ENCODE measurements at places on chromosomes 2 and 18.

GRCh38 chr18:10032331-10033015 is 118.7 kb downstream of the VAPA start:
- peak; percentile 84 for DNase-seq

DNA sequence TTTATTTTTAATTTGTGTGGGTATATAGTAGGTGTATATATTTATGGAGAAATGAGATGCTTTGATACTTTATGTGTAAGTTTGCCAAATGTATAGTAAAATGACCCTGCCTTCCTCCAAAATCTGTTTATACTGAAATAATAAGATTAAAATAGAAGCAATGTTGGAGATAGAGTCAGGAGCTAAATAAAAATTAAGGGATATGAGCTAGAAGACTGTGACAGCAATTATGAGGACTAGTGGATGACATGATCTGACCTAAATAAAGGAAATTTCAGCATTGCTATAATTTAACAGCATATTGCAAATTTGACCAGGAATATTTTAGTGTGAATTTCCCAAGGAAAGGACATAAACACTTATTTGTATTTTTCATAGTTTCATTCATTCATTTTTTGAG is 60.7 kb downstream of the ITGB6 start:
- no peak for DNase-seq

GRCh38 chr2:141490886-141491285 is 639.9 kb downstream of the LRP1B start:
- DNase-seq, result no peak

DNA sequence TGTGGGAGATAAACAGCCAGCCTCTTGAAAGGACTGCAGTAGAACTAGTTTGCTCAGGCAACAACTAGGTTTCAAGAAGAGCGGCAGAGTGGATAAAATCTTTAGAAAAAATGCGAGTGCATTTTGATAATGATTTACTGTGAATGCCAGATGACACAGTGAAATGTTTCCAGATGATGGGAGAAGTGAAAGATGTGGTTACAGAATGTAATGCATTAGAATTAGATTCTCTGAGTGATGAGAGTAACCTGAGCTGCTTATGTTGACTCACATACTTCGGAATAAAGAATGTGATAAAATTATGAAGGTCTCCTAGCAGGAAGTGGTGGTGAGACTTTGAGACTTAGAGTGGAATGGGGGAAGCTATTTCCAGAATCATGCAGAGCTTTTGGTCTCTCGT is 184.3 kb downstream of the GULP1 start:
- no peak for DNase-seq

DNA sequence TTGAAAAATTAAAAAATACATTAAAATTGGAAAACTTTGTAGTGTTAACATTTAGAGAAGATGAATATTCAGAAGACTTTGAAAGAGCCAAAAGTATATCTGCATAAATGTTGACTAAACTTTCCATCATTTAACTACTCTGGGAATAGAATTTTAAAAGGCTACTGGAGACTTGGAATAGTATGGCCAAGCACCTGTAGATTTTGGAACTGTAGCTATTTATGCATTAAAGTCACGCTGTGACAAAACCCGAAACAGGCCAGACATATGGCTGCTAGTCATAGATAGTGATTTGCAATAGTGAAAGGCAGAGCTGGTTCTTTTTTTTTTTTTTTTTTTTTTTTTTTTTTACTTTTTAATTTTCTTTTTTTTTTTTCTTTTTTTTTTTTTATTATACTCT is 396.0 kb downstream of the SOCS6 start:
- DNase-seq, result no peak

DNA sequence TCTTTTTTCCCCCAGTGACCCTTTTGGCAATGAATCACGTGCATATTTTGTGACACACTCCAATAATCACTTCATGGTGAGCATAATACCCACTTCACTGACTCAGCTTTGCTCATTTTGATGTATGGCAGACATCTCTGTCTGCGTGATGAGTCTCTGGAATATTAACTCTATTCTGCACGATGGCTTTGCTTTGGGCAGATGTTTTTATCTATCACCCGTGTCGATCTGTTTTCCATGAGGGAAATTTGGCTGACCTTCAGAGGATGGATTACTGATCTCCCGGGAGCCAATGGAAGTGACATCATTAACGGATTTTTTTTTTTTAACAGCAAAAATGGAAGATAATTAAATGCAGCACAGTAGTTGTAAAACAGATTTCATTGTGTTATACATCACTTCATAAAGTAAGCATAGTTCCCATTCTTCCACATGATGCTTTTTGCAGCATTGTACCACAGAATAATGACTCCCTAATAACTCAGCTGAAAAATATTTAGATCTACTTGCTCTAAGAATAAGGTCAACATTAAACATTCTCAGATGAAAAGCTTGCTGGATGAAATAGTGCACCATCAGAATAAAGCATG is 29.8 kb downstream of the CDC42EP3 start:
- DNase-seq, result no peak

DNA sequence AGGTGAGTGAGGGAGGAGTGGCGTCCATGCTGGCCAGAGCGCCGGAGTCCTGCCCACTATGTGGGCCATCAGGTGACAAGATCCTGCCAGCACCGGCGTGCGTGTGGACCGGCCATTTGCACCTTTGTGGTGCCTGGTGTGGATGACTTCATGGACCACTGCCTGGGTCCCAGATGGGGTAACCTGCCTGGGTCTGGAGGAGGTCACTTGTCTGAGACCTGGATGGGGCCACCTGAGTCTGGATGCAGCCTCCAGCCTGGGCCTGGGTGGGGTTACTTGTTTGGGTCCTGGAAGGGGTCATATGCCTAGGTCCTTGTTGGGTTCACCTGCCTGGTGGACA is 299.6 kb downstream of the NDUFA10 start:
- DNase-seq, result peak; percentile 45

GRCh38 chr2:148989882-148990493 is 48.5 kb upstream of the LYPD6B start:
- peak; percentile 72 for DNase-seq

DNA sequence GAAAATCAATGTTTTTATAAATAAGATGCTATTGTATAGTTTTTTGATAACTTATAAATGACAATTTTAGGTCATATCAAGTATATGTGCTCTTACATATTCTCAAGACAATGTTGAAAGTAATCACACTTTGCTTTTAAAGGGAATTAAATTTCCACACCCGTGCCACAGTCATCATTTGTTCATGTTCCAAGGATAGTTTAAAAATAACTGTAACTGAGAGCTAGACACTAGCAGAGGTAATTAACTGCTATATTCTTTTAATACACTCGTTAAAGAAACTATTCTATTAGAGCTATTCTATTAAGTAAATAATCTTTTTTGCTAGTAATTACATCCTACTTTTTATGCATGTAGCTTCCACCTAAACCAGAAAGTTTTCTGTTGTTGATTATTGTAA is 18.0 kb downstream of the GEN1 start:
- no peak for DNase-seq

DNA sequence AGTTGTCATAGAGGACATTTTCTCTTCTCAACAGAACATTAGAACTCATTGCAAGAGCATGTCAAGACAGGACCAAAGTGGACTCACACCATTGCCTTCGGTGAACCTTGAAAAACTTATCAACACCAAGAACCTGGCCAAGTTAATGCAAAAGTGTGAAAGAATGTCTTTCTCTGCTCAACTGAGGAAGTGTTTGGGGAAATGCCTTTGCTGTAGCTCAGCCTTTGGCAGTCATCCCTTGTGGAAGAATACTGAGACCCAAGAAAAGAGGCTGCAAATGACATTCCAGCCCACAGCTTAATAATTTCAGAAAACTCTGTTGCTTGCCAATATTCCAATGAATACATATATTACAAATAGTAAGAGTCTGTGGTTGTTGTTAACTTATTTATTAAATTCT is 728.8 kb upstream of the PIK3C3 start:
- no peak for DNase-seq

DNA sequence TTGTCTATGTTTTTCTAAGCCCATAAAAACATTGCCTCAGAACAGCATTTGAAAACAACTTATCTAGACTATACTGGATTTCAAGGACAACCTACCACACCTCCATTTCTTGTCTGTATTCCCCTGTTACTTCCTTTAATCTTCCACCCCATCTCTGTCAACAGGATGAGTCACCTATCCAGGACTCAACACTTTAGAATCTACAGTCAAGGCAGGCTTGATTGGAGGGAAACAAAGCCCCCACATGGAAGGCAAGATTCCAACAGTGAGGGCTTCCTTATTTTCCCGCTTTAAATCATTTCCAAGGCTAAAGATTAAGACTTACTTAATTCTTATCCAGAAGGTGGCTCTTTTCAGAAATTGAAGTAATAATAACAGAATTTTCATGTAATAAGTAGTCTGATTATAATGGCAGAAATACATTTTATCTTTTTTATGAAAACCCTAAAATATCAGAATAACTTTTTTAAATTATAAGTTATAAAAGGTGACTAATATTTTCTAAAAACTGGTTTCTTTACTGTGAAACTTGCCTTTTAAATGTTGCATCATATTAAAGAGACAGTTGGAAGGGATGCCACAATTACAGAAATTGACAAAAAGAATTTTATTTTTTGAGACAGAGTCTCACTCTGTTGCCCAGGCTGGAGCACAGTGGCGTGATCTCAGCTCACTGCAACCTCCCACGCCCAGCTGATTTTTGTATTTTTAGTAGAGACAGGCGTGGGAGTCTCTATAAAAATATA is 138.7 kb upstream of the CCDC150 start:
- DNase-seq, result no peak

GRCh38 chr18:49406863-49407262 is 53.6 kb downstream of the DYM start:
- DNase-seq, result no peak

DNA sequence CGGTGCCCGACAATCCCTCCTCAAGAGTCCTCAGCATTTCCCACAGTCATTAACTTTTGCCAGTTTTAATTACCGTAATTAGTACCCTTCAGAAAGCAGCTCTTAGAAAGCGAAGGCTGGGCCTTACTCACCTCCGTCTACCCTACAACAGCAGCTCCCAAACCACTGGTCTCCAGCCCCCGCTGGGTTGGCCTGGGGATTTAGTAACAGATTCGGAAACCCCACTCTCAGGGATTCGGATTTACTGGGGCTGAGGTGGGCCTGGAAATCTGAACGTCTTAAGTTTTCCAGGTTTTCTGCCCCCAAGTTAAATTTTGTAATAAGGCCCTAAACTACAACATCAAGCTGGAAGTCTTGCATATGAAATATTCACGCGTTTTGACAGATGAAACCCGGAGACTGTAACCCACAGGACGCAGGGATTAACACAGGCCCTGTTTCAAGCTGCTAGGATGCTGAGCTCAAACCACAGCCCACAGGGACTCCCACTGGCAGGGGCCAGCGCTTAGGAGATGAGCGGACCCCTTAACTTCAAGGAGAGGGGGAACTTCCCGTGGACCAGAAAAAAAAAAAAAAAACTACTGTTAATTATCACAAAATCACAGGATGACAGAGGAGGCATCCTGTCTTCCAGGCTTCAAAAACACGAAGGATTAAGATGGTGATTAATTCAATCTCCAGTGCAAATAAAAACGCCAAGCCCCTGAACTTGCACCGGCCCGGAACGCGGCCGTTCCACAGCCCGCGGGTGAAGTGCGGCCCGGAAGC is 985 bp downstream of the ILKAP start:
- peak; percentile 67 for DNase-seq

GRCh38 chr18:2651981-2652380 is 3.5 kb upstream of the SMCHD1 start:
- DNase-seq, result no peak

GRCh38 chr2:103437161-103437560 is 675.3 kb downstream of the TMEM182 start:
- DNase-seq, result no peak

GRCh38 chr2:26223018-26223417 is 21.4 kb downstream of the HADHA start:
- DNase-seq, result no peak

DNA sequence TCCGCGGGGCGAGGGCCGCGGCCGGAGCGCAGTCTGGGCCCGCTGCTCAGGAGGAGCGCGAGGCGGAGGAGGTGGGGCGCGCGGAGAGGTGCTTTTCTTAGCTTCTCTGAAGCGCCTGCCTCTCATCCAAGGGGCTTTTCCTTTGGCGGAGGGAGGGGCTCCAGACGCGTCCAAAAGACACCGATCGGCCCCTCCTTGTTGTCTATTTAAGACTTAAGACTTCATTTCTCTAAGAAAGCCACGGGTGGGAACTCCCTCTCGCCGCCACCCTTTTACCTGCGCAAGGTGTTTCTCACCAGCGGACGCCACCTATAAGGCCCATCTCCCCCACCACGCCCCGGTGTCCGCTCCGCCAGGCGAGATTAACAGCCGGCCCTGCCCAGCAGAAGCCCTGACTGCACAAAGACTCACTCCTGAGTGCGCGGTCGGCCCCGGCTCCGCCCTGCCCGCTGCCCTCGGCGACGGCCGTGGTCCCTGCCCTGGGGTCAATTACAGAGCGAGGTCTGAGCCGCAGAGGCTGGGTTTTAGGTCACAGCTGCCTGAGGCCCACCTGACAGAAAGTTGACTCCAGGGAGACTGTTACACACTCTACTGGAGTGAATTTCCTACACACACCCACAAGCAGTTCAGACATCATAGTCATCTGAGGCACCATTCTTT is at the start of gene DSC2:
DSC2 (minus strand) TSS at position 397 of the 660 bp plus-strand sequence. CDS start 450 bp downstream, outside the sequence.
- DNase-seq, result peak; percentile 90

DNA sequence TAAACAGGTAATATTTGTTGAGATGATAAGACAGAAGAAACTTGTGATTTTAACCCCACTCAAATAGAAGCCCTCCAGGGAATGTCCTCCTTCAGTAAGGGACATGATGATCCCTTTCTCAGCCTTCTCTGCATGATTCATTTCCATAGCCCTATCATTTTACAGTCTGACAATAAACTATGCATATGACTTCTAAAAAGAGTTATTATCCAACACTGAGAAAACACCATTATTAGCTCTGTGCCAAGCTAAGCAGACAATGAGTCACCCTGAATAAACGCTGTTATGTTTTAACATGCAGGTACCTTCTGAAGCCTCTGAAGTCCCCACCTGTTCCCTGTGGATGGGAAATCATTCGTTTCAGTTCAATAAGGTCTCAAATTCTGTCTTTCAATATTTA is 54.7 kb downstream of the DTNB start:
- no peak for DNase-seq

- peak; percentile 18 for DNase-seq
Observed at GRCh38 chr18:58761241-58761969, 90.1 kb downstream of the MALT1 start.

DNA sequence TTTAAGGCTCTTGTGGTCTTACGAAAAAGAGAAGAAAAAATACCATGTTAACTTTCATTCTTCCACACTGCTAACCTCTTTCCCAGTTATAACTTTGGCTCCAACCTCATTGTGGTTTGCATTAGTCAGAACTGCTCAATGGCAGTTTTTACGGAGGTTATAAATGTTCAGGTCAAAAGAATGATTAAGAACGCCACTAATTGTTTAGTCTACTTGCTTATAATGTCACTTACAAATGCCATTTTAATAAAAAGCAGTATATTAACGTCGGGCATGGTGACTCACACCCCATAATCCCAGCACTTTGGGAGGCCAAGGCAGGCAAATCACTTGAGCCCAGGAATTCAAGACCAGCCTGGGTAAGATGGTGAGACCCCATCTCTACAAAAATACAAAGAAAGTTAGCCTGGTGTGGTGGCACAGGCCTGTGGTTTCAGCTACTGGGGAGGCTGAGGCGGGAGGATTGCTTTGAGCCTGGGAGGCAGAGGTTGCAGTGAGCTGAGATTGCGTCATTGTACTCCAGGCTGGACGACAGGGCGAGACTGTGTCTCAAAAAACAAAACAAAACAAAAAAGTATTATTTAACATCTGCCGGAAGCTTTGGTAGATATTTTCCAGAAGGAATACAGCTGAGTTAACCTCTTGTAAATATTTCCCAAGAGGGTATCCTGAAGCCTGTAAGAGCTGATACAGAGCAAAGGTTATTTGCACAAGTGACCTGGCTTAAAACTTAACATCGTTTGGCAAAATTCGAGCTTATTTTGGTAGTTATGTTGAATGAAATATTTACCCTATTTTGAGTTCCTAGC is 5.1 kb downstream of the AGPS start:
- no peak for DNase-seq

All from endodermal cell (in vitro differentiated cells).